Caco-2 (cell line): ENCODE measurements at places on chromosomes 1 and 21. TPM values are rescaled to one million over a fixed set of nuclear protein-coding genes. Genes with fewer than 3 reads are reported as not detected.
A peak's percentile ranks its signal among the peaks of the same experiment; 100 is the strongest.

The ZNHIT6 gene
- total RNA-seq = 13.9 and 16.1 TPM in 2 replicates

The CLEC20A gene
- total RNA-seq = not detected in 2 replicates

The REN gene
- not detected in 2 replicates for total RNA-seq

The NBPF10 gene
- total RNA-seq = 2.3 TPM in 2 replicates

The SLC9A1 gene
- total RNA-seq = 28.9 and 31.0 TPM in 2 replicates

The DDAH1 gene
- 83.0 and 87.9 TPM in 2 replicates for total RNA-seq

The TMEM200B gene
- 3.3 TPM in 2 replicates for total RNA-seq

The WDR64 gene
- total RNA-seq = not detected in 2 replicates

The RGS8 gene
- total RNA-seq = not detected in 2 replicates

DNA sequence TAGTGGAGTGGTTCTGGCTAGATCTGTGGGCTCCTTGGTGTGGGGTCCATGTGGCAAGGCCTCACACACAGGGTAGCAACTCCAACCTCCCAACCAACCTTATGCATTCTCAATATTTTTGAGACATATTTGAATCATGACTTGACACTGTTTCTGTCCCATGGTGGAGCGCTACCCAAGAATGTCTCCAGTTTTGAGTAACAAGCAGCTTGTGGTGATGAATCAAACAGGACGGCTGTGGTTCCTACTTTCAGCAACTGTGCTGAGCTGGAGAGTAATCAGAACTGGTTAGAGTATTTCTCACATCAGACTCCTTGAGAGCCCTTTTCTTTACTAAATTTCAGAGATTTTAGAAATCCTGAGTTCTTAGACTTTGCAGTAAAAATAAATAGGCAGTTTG lies 3.1 kb downstream of the LCE3D start:
- no peaks in the 10 kb centered on the region for H3K27me3 ChIP-seq
- no peaks in the 10 kb centered on the region for H3K36me3 ChIP-seq
- DNase-seq = no peak
- no peak overlapping the region for H3K27ac ChIP-seq
- H3K4me3 ChIP-seq = no peak overlapping the region

- no peak overlapping the region for H3K4me3 ChIP-seq
- no peaks in the 10 kb centered on the region for H3K4me1 ChIP-seq
- DNase-seq = no peak
- no peaks in the 10 kb centered on the region for H3K27me3 ChIP-seq
Observed at GRCh38 chr1:59410457-59410856, 113.6 kb downstream of the FGGY start.

DNA sequence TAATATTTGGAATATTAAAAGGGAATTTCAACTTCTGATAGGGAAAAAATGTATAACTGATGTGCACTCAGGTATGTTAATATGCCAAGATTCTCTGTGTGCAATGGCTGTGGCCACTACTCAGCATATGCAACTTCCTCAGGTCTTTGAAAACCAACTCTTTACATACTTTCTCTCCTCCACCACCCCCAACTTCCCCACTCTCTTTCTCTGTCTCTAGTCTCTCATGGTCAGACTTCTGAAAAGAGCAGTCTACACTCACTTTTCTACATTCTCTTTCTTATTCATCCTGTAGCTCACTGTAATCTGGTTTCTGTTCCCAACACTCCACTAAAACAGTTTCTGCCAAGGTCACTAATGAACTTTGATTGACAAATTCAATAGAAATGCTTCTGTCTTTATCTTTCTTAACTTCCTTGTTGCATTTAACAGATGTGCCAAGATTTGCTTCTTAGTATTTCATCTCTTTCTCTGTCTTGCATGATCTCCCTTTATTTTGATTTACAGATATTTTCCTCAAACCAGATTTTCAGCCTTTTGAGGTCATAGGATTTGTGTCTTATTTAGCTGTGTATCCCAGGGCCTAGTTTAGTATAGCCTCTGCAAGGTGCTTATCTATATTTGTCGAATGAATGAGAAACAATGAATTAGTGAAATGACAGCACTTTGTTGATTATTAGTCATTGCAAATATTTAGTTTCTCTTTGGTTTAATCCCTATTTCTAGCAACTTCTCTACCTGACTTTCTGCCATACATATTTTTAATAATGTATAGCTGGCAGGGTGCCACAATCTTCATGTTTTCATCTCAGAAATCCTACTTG lies 168.9 kb downstream of the LMO4 start:
- H3K36me3 ChIP-seq = no peaks in the 10 kb centered on the region
- no peaks in the 10 kb centered on the region for H3K27me3 ChIP-seq
- H3K4me1 ChIP-seq = no peaks in the 10 kb centered on the region
- no peak for DNase-seq

DNA sequence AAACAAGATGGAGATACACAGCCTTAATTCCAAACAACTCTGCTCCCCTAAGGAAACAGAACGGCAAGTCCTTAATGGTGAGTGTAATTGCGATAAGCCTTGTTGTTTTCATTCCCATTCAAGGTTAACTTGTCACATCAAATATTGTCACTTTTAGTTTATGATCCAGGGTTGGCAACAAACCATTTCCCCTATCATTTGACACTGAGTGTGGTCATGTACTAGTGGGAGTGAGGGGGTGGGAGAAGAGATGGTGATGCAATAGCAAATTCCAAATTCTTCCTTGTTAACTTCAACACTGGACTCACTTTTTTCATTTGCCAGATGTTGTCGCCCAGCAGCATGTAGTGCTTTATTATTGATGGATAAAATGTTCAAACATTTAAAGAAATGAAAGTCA lies 140.4 kb downstream of the ZNF326 start:
- H3K4me3 ChIP-seq = no peak overlapping the region
- DNase-seq = no peak
- no peaks in the 10 kb centered on the region for H3K27me3 ChIP-seq
- no peaks in the 10 kb centered on the region for H3K4me1 ChIP-seq
- no peak overlapping the region for H3K27ac ChIP-seq

GRCh38 chr1:236149696-236150228 lies 7.4 kb downstream of the GPR137B start:
- no peaks in the 10 kb centered on the region for H3K27me3 ChIP-seq
- DNase-seq = no peak
- H3K4me3 ChIP-seq = no peak overlapping the region
- no peaks in the 10 kb centered on the region for H3K4me1 ChIP-seq

DNA sequence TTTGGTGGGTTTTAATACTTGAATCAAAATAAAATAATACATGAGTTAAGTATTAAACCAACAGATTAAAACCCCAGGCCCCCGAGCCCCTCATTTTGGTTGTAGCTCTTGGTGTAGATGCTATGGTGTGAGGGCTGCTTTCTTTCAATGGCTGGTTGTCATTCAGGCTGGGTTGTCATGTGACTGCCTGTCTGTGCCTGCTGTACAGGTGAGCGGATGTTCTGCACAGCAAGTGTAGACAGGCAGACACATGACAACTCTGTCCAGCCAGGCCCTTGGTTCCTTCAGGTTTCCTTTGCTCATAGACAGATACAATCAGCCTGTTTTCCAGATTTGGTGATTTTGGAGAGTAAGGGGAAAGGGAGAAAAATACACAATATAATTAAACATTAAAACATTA lies 281.9 kb upstream of the C1orf105 start:
- DNase-seq = no peak
- no peak overlapping the region for H3K27ac ChIP-seq
- H3K4me3 ChIP-seq = no peak overlapping the region
- no peaks in the 10 kb centered on the region for H3K36me3 ChIP-seq
- H3K27me3 ChIP-seq = no peaks in the 10 kb centered on the region

GRCh38 chr1:1001057-1001783 lies 1.3 kb upstream of the HES4 start:
- DNase-seq = no peak
- H3K4me3 ChIP-seq = peak overlapping the region; percentile 87
- no peaks in the 10 kb centered on the region for H3K36me3 ChIP-seq

- H3K36me3 ChIP-seq = no peaks in the 10 kb centered on the region
- H3K27ac ChIP-seq = no peak within 1 kb of the TSS
- DNase-seq = no peak
- peak within 1 kb of the TSS; percentile 46 for H3K4me3 ChIP-seq
- H3K4me1 ChIP-seq = peaks cover 10% of the 10 kb centered on the region
- H3K27me3 ChIP-seq = no peaks in the 10 kb centered on the region
Observed at GRCh38 chr1:180912801-180913565, at the start of gene KIAA1614. KIAA1614 (plus strand) TSS chr1:180912897; CDS start chr1:180913244, 347 bp downstream.

- H3K4me1 ChIP-seq = peaks cover 54% of the 10 kb centered on the region
- no peaks in the 10 kb centered on the region for H3K27me3 ChIP-seq
- peak overlapping the region; percentile 70 for H3K27ac ChIP-seq
- H3K4me3 ChIP-seq = peak overlapping the region; percentile 72
- no peaks in the 10 kb centered on the region for H3K36me3 ChIP-seq
Observed at GRCh38 chr1:206685334-206685768, 646 bp downstream of the MAPKAPK2 start.

GRCh38 chr1:29676496-29676895 lies 440.2 kb downstream of the PTPRU start:
- no peaks in the 10 kb centered on the region for H3K27me3 ChIP-seq
- H3K27ac ChIP-seq = no peak overlapping the region
- H3K36me3 ChIP-seq = no peaks in the 10 kb centered on the region
- no peak overlapping the region for H3K4me3 ChIP-seq
- DNase-seq = no peak
- no peaks in the 10 kb centered on the region for H3K4me1 ChIP-seq

- H3K27me3 ChIP-seq = no peaks in the 10 kb centered on the region
- no peak overlapping the region for H3K27ac ChIP-seq
- no peaks in the 10 kb centered on the region for H3K4me1 ChIP-seq
- H3K4me3 ChIP-seq = no peak overlapping the region
Observed at GRCh38 chr21:43034101-43034500, 41.5 kb downstream of the CBS start.

- H3K36me3 ChIP-seq = no peaks in the 10 kb centered on the region
- H3K4me1 ChIP-seq = no peaks in the 10 kb centered on the region
- H3K4me3 ChIP-seq = no peak overlapping the region
Observed at GRCh38 chr1:30754684-30755171, 2.8 kb downstream of the LAPTM5 start.

- no peaks in the 10 kb centered on the region for H3K27me3 ChIP-seq
- peak overlapping the region; percentile 33 for H3K4me3 ChIP-seq
- peak; percentile 68 for DNase-seq
Observed at GRCh38 chr1:7942214-7942921, 1.7 kb upstream of the TNFRSF9 start.

- no peak overlapping the region for H3K4me3 ChIP-seq
- H3K27me3 ChIP-seq = no peaks in the 10 kb centered on the region
Observed at GRCh38 chr1:54409156-54410142, 3.3 kb upstream of the SSBP3 start.

DNA sequence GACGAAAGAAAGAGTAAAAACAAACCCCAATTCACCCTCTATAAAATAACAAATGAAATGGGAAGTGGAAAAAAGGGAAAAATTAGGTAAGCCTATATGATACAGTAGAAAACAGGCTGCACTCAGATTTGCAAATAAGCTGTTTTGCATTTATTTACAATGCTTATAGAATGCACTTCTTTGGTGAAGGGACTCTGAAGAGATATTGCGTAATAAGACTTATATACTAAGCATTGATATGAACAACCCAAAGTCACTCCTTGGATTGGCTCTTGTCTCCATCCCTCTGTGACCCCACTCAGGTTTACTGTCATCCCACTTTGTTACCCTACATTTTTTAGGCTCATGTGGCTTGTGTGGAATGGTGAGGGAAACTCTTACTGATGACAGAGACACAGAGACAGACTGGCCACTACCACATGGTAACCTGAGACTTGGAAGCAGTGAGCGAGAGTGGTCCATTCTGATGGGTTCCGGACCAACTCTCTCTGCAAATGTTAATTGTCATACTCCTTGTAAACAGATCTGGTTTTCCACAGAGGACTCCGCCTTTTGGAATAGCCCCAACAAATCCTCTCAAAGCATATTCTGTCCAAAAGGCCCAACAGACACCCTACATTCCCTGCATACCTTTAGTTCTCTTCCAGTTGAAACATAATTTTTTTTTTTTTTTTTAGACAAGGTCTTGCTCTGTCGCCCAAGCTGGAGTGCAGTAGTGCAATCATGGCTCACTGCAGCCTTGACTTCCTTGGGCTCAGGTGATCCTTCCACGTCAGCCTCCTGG lies 11.0 kb downstream of the GSTM5 start:
- no peaks in the 10 kb centered on the region for H3K36me3 ChIP-seq
- H3K27ac ChIP-seq = no peak overlapping the region
- DNase-seq = no peak
- peaks cover 9% of the 10 kb centered on the region for H3K4me1 ChIP-seq
- H3K4me3 ChIP-seq = no peak overlapping the region

- no peak overlapping the region for H3K4me3 ChIP-seq
- no peak for DNase-seq
- no peaks in the 10 kb centered on the region for H3K27me3 ChIP-seq
- H3K27ac ChIP-seq = no peak overlapping the region
- no peaks in the 10 kb centered on the region for H3K36me3 ChIP-seq
Observed at GRCh38 chr1:200707116-200707515, 31.6 kb upstream of the CAMSAP2 start.

DNA sequence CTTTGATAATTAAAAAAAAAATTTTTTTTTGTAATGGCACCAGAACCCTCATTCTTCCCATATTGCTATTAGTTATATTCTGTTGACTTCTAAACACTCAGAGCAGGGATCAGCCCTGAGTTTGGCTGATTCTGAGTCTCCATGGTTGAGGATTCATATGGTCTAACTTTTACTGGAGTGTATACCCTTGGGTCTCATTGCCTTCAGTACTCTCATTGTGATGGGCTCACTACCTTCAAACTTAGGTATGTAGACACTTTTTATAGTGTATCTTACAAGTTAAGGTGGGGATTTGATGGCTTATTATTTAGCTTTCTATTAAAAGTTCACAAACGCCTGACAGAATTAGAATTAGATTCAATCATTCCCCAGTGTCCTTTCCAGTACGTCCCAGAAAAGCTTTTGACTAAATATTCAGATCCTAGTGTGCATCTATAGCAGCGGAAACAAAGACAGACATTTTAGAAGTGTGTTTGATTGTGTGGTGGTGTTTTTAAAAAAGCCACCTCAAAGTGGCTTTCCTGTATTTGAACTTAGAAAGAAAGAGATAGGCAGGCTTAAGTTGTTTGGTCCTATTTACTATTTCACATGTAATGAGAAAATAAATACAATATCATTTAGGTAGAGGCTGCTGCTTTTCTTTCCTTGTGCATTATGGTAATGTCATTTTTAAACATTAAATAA lies 1.4 kb downstream of the MACF1 start:
- H3K4me3 ChIP-seq = no peak overlapping the region
- no peak overlapping the region for H3K27ac ChIP-seq
- H3K4me1 ChIP-seq = peaks cover 13% of the 10 kb centered on the region; the same call in 1 of the 2 replicates
- H3K36me3 ChIP-seq = no peaks in the 10 kb centered on the region
- no peak for DNase-seq

GRCh38 chr1:17892225-17892624 lies 137.1 kb downstream of the ACTL8 start:
- H3K27ac ChIP-seq = no peak overlapping the region
- no peaks in the 10 kb centered on the region for H3K27me3 ChIP-seq
- H3K4me3 ChIP-seq = no peak overlapping the region
- DNase-seq = no peak
- H3K36me3 ChIP-seq = no peaks in the 10 kb centered on the region

- no peak overlapping the region for H3K4me3 ChIP-seq
- H3K36me3 ChIP-seq = peaks cover 6% of the 10 kb centered on the region
- H3K27ac ChIP-seq = peak overlapping the region; percentile 99
- DNase-seq = no peak
Observed at GRCh38 chr1:151401125-151401788, 1.9 kb downstream of the PSMB4 start.
